NCI-H1417 (cell line): ENCODE measurements at places on chromosomes 5 and 9.

DNA sequence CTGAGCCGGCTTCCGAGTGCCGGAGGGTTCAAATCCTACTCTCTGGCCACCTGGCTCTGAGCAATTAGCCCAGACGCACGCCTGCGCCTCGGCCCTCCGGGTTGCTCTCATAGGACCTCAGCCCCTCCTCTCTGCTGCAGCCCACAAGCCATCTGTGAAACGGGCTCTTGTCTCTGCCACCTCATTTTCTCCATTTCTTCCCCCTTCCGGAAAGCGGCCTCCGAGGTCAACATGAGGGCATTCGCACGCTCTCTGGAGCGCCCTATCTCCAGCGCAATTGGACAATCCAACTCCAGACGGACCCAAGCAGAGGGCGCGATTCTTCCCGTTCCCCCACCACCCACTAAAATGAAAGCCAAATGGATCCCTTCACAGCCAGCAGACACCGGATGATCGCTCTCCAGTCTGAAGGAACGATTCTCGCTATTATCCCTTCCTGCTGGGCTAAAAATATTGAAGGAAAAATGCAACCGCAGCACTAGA is 41.5 kb downstream of the VAV2 start:
- peak; percentile 89 for DNase-seq

DNA sequence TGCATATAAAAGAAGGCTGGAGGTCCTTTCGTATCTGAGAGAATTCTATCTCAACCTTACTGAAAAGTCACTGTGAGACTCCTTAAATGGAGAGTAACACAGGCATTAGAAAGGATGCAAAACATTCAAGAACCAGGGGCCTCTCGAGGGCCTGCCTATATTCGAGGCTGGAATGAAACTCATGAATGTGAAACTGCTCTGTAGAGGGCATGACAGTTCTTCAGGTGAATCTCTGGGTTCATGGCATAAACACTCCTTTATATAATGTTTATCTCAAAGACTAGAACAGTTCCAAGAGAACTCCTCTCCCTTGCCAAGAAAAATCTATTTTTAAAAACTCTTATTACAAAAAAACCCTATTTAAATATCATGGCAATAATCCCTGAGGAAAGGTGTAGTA is 113.9 kb downstream of the SEC61B start:
- DNase-seq, result peak; percentile 44

- DNase-seq, result no peak
Observed at GRCh38 chr9:35822926-35823325, 5.6 kb downstream of the FAM221B start.

GRCh38 chr5:73702951-73703350 is 77.0 kb downstream of the ARHGEF28 start:
- no peak for DNase-seq

DNA sequence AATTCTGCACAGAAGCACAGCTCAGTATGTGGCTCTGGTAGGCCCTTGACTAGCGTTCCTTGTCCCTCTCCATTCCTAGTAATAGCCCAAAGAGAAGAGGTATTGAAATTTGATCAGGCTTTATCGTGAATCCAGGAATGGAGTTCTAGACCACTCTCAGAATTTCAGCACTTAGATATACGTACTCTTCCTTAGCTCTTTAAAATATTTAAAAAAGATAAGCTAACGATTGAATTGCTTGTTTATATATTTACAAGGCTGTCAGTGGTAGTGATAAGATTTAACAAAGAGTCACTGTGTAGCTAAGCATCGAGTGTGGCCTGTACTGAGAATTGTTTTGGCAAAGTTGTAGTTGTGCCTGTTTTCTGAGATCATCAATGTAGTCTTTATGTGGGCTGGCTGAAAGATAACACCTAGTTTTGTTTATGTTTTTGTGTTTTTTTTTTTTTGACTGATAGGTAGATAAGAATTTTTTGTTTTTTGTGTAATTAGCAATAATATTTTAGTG is 2.5 kb downstream of the KIAA1958 start:
- no peak for DNase-seq

DNA sequence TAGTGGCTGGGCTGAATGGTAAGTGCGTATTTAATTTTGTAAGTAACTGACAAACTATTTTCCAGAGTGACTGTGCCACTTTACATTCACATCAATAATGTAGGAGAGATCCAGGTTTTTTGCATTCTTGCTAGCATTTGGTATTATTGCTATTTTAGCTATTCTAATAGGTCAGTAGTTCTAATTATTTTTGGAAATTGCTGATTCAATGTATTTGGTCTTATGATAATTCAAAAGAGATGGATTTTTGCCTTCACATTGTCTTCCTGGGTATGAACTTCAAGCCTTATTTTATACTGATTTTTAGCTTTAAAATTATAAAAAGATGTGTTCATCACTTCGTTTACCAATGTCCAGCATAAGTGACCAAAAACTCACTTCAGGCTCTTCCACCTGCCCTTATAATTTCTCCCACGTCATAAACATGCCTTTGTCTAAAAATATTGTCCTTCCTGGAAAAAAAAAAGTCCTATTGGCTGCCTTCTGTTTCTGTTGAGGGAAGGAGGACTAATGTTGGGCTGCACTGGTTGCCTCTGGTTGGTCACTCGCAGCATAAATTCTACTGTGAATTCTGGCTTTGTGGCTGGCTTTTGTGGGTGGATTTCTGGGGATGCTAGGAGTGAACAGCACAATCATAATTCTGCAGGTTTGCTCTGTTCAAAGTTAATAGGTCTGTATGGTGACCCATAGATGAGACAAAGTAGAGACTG is 15.2 kb downstream of the FOXD1 start:
- DNase-seq, result no peak

- no peak for DNase-seq
Observed at GRCh38 chr5:151897896-151898295, 26.8 kb downstream of the GLRA1 start.

- DNase-seq, result no peak
Observed at GRCh38 chr5:79771387-79771786, 81.8 kb downstream of the CMYA5 start.

DNA sequence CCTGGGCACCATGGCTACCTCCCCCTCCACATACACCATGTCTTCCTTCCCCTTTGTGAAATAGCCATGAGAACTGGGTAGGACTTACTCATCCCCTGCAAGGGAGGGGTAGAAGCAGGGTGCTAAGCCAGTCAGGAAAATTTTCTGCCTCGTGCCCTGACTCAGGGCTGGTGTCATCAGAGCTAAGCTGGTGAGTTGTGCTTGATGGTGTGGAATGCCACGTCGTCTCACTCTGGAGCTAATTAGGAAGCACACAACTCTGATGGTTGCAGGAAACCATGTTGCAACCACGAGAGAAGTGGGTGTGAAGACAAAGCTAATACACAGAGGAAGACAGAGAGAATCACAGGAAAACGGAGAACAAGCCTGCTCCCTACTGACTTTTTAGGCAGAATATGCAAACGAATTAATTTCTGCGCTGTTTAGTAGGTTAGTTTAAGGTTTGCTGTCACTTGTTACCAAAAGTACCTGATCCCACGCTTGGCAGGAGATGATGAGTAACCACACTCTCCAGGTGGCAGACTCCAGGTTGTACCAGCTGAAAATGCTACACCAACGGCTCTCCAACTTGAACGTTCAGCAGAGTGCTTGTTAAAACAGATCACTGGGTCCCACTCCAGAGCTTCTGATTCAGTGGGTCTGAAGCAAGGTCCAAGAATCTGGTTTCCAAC is 54.5 kb downstream of the STK10 start:
- DNase-seq, result no peak

GRCh38 chr9:99509900-99510535 is 287.9 kb downstream of the SEC61B start:
- DNase-seq, result no peak

GRCh38 chr5:175457466-175457865 is 13.5 kb upstream of the DRD1 start:
- no peak for DNase-seq

GRCh38 chr5:57172466-57173318 is 1.2 kb upstream of the GPBP1 start:
- DNase-seq, result peak; percentile 55

GRCh38 chr5:141785135-141785534 is 93.1 kb downstream of the PCDH1 start:
- no peak for DNase-seq
